ENCODE measurements at places on chromosomes 13 and 19. TPM values are rescaled to one million over a fixed set of nuclear protein-coding genes. Genes with fewer than 3 reads are reported as not detected.

- no peak for DNase-seq
These were observed 5.0 kb upstream of the JUNB start for GRCh38 chr19:12786141-12786870.

Gene SIGLEC11
- not detected for total RNA-seq

DNA sequence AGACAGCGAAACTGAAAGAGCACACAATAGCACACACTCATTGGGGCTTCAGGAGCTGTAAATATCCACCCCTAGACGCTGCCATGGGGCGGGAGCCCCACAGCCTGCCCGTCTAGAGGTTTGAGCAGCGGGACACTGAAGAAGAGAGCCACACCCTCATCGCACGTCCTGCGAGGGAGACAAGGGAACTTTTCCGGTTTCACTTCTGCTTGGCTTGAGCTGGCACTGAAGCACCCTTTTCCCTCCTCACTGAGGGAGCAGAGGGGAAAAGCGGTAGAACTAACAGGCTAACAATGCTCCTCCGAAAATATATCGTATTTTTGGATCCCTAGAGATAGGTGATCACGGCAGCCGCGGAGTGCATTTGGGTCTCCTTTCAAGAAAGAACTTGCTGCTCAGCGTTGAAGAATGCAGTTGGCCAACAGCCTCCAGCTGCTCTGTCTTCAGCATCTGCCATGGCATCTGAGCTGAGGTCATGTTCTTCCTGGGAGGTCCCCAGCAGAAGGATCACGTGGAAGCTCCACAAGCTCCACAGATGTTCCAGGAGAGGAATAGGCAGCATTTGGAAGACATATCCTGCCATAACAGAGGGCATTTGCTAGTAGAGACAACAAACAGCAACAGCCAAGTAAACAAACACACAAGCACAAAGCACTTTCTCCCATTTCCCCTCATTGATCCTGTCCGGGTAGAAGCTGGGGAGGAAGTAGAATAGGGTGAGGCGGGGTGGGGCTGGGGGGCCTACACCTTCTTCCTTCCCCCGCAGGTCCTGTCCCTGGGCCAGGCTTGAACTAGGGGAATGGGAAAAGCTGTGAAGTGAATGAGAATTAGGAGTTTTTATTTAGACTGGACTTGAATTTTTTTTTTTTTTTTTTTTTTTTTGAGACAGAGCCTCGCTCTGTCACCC, 44.8 kb upstream of the ALOX5AP start:
- peak; percentile 88 for DNase-seq

- no peak for DNase-seq
These were observed 1405.0 kb downstream of the OLFM4 start for GRCh38 chr13:54433493-54434206.

DNA sequence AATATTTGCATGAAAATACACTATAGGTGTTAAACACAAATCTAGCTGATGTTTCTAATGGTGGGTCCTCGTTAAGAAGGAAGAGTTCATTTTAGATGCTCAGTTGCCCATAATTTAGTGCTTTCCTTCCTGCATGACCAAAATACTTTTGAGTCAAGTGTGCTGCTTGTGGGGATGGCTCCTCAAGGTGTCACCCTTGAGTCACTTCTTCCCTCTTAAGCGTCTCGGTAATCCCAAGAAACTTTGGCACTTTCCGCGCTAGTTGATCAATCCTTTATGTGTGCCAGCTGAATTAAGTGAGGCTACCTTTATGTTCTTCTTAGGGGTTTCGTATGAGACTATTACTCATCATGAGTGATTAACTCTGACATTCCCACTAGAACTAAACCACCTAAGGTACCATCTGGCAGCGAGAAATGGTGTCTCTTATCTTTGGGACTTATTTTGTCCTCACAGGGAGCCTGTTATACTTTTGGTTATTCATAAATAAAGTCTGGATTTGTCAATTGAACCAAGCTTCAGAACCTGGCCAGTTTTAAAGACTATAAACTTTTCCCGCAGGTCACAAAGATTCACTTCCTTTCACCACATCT, 106.8 kb downstream of the NHLRC3 start:
- DNase-seq, result peak; percentile 43

GRCh38 chr13:32407854-32408253, 20.1 kb downstream of the N4BP2L1 start:
- no peak for DNase-seq
